ENCODE measurements at places on chromosomes 6 and 20.

DNA sequence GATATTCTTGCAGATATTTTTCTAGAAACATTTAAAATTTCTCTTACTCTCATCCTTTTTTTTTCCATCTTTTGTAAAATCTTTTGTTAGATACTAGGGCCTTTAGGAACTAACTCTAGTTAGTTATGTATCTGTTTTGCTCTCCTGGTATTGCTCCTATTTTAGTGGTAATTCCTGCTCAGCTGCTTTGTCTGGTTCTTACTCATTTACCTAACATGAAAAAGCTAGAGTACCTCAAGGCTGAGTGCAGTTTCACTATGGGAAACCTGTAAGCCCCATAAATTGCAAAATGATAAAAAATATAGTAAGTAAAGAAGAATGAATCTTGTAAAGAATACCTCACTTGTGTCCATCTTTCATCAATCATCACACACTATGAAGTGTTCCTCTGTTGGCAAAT is 1602.0 kb downstream of the GRIK2 start:
- no peak for DNase-seq

DNA sequence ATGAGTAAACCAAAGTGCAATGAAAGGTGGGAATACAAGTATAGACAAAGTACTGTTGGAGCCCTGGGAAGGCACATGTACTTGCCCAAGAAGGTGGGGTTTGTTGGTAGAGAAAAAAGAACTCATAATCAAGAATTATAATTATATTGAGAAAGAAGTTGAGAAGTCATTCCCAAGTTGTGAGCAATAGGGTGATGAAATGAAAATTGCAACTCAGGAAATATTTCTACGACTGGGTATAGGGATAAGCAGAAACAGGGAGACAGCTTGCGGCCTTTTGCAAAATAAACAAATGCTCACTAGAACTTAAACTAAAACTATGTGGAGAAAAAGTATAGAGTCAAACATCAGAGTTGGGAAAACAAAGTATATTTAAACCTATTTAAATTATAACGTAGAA is 250.7 kb upstream of the FAM83B start:
- no peak for DNase-seq

DNA sequence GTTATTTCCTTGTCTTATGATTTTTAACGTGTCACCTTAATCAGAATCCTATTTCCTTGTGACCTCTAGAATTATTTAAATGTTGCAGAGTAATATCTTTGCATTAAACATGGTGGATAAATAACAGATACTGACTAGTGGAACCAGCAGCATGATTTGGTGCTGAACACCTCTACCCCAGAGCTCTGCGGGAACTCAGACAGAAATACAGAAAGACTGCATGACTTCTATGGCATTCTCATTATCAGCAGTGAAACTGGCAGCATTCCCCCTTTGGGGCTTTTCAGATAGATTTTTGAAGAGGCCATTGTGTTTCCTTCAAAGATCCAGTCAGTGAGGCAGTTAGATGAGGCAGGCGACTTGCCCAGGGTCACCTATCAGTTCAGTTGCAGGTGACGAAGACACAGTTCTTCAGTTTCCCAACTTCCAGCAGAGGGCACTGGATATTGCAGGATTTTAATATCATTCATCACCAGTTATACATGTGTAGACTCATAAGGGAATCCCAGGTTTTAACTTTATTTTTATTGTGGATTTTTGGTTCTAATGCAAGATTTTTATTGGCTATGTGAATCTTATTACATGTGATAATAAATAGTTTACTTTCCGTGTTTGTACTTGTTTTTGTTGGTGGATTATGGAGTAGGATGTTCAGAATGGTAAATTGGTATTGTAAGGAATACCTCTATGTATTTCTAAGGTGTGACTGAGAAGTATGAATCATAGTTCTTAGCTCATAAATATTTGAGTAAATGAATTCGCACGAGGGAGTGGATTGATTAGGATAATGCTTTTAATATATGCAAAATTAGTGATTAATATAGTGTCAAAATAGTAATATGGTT is 81.3 kb downstream of the AFDN start:
- no peak for DNase-seq

GRCh38 chr6:91167846-91168245 is 581.0 kb upstream of the MAP3K7 start:
- no peak for DNase-seq

DNA sequence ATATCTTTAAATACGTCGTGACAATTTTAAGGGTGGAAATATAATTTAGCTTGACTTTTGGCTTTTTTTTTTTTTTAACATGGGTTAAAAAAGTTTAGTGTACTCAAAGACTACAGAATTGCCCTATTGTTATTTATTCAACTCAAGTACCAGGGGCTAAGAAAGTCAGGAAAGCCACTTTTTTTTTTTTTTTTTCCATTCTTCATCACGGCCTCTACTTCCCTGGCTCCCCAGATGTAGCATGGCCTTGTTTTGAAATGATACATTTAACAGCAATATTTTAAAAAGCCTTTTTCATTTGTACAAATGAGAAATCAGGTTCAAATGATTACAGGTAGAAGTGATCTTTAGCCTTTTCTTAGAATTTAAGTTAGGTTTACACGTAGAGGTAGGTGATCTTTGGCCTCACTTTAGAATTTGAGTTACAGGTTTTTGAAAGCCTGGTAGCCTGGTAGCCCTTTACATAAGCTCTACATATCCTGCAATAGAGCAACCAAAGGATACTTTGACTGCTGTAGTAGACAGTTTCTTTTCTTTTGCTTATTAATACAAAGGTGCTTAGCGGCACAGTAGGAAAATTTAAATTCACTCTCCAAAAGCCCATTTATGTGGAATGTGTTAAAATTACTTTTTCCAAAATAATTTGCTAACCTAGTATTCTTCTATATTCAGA is 160.5 kb upstream of the MMS22L start:
- no peak for DNase-seq

DNA sequence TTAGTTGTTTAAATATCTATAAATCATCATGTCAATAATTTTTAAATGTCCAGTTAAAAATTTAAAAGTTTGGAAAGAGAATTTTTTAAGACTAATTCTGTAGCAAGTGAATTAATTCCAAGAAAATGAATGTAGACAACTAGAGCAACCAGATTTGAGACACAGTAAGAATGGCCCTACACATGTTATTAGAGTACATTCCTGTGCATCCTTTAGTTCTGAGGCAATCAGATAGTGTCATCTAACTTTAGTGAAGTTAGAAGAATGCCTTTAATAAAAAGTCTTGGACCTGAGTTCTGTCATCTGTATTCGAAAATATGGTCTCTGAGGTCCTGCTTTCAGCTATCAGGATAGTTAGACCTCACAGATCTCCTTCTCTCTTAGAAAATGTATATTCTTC is 63.7 kb downstream of the HIVEP2 start:
- DNase-seq, result no peak

DNA sequence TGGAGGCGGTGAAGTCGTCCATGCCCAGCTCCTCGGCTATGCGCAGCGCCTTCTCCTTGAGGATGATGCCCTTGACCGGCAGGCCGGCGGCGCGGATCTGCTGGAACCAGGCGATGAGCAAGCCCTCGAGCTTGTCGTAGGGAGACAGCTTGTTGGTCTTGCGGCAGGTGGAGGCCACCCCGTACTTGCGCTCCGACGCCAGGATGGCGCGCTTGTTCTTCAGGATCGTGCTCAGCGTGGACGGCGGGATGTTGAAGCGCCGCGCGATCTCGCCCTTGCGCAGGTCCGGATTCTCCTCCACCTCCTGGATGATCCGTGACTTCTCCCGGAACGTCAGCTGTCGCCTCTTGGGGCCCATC is 435 bp downstream of the CENPB start:
- DNase-seq, result peak; percentile 49

GRCh38 chr6:43708860-43709653 is 21.5 kb upstream of the MRPS18A start:
- DNase-seq, result no peak

DNA sequence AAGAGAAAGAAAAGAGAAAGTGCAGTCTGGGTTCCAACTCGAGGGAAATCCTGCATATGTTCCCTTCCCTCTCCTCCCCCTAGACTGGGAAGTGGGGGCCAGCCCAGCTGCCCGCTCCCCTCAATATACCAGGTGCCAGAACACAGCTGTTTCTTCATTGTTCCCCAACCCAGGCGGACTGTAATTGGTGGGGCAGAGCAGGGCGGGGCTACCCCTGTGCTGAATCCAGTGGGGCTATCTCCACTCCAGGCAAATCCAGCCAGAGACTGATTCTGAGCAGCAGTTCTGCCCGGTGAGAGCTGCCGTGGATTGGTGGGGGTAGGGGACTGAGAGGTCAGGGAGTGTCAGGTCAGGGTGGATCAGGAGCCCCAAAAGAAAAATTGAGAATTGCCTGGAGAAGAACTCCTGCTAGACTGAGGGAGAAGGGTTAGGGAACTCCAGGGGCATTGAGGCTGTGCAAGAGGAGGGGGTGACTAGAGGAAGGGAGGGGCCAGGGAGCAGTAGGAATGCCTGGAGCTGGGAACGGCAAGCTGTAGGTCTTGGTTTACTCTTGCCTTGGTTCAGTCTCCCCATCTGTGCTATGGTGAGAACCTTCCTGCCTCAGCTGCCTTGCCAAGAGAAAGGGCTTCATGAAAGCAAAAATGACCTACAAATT is at the start of gene MYMX:
TSS of gene MYMX (plus strand) at position 250 of the 655 bp plus-strand sequence. CDS start 546 bp downstream, outside the sequence.
- DNase-seq, result no peak

GRCh38 chr20:17513939-17514338 is 17.2 kb downstream of the BFSP1 start:
- DNase-seq, result no peak

DNA sequence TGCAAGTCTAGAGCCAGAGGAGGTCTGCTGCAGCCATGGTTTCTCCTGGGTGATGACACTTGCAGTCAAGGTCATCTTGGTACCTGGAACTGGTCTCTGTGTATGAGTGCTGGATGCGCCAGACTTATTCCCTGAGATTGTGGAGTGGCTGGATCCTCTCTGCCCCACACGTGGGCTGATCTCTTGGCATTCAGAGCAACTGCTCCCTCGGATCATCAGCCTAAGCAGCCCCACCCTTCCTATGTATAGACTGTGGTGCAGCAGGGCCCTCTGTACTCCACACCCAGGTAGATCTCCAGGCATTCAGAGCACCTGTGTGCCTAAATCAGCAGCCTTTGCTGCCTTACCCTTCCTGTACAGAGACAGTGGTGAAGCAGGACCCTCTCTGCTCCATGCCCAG is 12.1 kb upstream of the CST4 start:
- DNase-seq, result no peak

- DNase-seq, result no peak
These were observed 38.9 kb downstream of the SIRPA start for GRCh38 chr20:1934156-1934555.

GRCh38 chr20:54928564-54928963 is 453.2 kb downstream of the DOK5 start:
- no peak for DNase-seq

DNA sequence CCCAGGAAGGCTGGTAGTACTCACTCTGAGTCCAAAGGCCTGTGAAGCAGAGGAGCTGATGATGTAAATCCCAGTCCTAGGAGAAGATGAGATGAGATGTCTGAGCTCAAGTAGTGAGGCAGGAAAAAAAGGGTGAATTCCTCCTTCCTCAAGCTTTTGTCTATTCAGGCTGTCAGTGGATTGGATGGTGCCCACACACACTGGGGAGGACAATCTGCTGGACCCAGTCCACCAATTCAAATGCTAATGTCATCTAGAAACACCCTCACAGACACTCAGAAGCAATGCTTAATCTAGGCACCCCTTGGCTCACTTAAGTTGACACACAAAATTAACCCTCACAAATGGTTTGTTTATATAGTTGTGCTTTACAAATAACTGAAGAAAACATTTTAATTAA is 94.6 kb downstream of the CD109 start:
- no peak for DNase-seq

GRCh38 chr6:134482593-134483270 is 164.8 kb upstream of the SGK1 start:
- no peak for DNase-seq

DNA sequence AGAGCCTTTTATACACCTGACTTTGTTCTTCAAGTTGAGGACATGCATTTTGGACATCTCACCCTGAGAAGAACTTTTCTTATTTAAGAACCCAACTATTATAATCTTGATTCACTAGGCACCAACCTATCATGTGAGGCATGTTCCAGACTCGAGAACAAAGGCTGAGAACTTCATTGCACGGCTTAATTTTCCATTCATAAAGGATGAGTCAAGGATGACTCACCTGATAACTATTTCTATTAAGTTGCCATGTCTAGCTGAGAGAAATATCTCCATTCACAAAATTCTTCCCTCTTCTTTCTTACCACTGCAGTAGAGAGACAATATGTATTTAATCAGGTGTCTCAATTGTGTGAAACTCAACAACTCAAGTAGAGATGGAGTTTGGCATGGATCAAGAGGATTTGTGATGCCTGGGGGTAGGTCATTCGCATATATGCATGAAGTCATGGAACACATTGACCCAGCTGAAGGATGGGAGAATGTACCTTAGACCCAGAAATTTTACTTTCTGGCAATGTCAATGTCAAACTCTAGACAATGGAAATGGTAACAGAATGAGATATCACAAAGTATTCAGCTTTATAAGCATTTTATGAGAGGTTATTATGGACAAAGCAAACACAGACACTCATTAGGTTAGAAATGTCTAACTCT is 208.7 kb upstream of the PRND start:
- DNase-seq, result no peak

DNA sequence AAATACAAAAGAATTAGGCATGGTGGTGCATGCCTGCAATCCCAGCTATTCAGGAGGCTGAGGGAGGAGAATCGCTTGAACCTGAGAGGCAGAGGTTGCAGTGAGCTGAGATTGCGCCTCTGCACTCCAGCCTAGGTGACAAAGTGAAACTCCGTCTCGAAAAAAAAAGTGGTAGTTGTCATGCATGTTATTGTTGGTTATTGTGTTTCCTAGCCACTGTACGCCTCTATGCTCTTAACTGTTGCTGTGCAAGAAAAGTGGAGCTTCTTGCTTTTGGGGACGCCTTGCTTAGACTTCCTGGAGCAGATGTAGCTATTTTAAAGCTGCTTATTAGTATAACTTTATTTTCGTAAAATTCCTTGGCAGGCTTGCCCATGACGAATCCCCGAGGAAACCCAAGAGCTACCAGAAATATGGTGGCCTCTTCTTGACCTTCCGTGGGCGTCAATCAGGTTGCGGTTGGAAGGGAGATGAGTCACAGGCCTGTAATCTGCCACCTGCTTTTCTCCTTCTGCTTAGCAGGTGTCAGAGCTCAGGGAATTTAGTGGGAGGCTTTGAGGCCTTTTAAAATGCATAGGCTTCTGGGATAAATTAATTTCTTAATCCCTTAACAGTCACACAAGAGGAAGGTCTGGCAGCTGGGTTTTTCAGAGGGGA is 17.3 kb downstream of the GABRR2 start:
- DNase-seq, result peak; percentile 66

GRCh38 chr6:8268156-8268555 is 165.8 kb upstream of the EEF1E1 start:
- DNase-seq, result no peak

DNA sequence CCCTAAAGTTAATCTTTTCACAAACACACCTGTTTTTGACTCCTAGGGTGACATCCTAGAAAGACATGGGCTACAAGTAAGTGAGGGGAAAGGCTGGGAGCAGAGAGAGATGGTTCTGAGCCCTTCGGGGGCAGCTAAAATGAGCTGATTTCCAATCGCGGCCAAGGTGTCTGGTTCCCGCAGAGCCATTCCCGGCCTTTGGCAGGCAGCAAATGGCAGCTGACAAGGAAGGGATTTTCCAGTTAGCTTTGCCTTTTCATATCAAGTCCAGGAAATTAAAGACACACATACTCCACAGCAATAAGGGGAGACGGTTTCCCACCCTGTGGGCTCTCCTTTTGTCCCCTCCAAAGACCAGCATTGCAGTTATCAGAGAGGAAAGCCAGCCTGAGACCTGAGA is 228.5 kb downstream of the ZMYND8 start:
- DNase-seq, result no peak

GRCh38 chr6:75620381-75621304 is 19.0 kb downstream of the SENP6 start:
- DNase-seq, result no peak

- no peak for DNase-seq
These were observed 6.7 kb downstream of the TTLL2 start for GRCh38 chr6:167331565-167331964.

Data from activated naive CD8-positive, alpha-beta T cell treated with anti-CD3 and anti-CD28 coated beads for 36 hours (primary cell).